ENCODE measurements at places on chromosomes 2 and 18. TPM values are rescaled to one million over a fixed set of nuclear protein-coding genes. Genes with fewer than 3 reads are reported as not detected.

DNA sequence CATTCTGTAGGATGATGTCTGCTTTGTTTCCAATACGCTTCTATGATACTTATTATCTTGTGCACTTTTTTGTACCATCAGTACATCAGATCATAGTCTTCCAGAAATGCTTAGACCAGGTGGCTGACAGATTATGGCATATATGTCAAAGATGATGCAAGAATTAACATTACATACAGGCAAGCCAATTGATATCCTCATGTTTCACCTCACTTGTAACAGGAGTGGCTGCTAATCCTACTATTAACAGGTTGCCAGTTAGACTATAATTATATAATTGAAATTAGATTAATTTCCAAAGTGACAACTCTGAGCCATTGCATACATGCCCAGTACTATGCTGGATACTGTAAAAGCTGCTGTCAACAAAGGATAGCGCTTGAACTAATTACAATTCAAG lies 77.2 kb downstream of the TLK1 start:
- peaks cover 4% of the 10 kb centered on the region for H3K4me1 ChIP-seq
- no peaks in the 10 kb centered on the region for H3K27me3 ChIP-seq
- DNase-seq = no peak
- H3K36me3 ChIP-seq = peaks cover 16% of the 10 kb centered on the region
- H3K27ac ChIP-seq = no peak overlapping the region
- H3K4me3 ChIP-seq = no peak overlapping the region

DNA sequence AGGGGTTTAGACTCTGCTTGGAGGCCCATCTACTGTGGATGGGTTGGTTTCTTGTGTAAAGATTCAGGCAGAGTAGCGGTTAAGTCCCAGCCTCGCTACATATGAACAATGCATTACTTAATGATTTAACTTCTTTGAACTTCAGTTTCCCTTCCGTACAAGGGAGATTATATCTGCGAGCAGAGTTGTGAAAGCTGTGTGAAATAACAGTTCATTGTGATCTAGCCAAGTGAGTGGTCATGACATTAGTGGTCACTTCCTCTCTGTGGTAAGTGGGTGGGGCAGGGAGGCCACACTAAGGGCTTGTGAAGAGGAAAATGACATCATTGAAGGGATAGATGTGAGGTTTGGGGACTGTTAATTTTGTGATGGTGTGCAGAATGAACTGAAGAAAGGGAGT lies 14.1 kb upstream of the MEX3C start:
- H3K4me3 ChIP-seq = no peak overlapping the region
- DNase-seq = no peak
- no peaks in the 10 kb centered on the region for H3K36me3 ChIP-seq
- H3K27ac ChIP-seq = no peak overlapping the region

DNA sequence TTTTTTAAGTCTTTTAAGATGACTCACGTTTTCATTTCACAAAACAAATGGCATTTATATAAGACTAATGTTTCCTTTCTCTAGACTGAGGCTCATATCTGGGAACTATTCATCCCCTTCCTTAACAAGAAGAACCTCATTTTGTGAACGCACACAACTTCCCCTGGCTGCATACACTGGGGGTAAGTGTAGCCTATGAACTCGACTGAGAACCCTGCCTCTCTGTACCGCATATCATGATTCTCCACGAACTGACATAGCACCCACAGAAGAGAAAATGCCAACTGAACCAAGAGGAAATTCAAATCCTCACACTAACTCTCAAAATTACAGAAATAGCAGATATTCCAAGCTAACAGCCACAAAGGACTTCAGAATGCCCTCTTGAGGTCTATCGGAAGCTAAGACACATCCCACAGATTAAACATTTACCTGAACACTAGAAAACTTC lies 236.7 kb downstream of the TCF4 start:
- no peaks in the 10 kb centered on the region for H3K27me3 ChIP-seq
- H3K36me3 ChIP-seq = peaks cover 14% of the 10 kb centered on the region
- DNase-seq = no peak
- H3K27ac ChIP-seq = peak overlapping the region; percentile 91
- H3K4me1 ChIP-seq = peaks cover 55% of the 10 kb centered on the region
- H3K4me3 ChIP-seq = no peak overlapping the region

GRCh38 chr2:105329197-105329554 lies 359 bp downstream of the TGFBRAP1 start:
- no peaks in the 10 kb centered on the region for H3K27me3 ChIP-seq
- H3K36me3 ChIP-seq = no peaks in the 10 kb centered on the region
- H3K4me3 ChIP-seq = peak overlapping the region; percentile 65
- H3K4me1 ChIP-seq = no peaks in the 10 kb centered on the region

DNA sequence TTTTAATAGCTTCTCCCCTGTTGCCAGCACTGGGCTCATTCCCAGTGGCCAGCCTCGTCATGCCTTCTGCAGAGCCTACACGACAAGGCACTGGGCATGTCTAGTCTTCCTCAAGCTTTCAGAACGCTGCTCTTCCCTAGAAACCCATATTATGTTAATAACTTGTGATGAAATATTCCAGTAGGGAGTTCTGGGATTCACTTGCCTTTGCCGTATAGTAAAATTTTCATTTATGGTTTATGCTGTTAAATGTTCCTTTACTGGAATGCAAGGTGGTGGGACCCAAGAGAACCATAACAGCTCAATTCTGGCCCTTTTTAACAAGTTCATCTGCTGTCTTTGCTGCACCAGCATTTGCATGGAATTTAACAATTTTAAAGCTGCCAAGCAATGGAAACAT lies 45.5 kb upstream of the SLC14A1 start:
- no peak for DNase-seq
- no peak overlapping the region for H3K4me3 ChIP-seq
- no peaks in the 10 kb centered on the region for H3K27me3 ChIP-seq
- H3K4me1 ChIP-seq = peaks cover 4% of the 10 kb centered on the region
- H3K36me3 ChIP-seq = no peaks in the 10 kb centered on the region

DNA sequence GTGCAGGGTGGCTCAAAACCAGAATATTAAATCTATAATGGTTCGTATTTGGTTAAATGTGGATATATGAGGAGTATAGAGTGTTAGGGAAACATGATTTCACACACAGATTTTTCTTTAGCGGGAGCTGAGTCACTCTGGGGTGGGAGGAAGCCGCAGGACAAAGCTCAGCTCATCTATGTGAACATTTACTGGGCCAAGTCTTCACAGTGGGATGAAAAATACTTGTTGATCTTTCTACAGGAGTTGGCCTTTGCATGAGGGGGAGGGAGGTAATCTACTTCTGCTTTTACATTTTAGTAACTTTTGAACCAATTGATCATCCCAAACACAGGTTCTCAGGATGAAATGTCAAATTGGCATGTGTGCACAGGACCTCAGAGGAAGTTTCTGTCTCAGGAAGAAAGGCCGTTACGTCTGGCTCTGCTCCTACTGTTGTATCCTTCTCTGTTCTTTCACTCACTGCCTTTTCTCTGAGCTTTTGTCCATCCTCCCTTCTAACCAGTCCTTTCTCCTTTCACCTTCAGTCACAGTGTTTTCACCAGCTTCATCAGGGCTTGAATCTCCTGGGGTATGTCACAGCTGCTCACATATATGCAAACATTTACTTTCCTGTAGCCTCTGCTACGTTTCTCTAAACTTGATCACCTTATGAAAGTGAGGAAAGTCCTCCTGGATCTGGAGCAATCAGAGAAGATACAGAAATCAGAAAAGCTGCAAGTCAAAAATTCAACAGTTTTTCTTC lies 943.3 kb upstream of the FANCL start:
- no peaks in the 10 kb centered on the region for H3K36me3 ChIP-seq
- no peak for DNase-seq
- H3K27me3 ChIP-seq = no peaks in the 10 kb centered on the region
- no peak overlapping the region for H3K4me3 ChIP-seq
- H3K27ac ChIP-seq = no peak overlapping the region

DNA sequence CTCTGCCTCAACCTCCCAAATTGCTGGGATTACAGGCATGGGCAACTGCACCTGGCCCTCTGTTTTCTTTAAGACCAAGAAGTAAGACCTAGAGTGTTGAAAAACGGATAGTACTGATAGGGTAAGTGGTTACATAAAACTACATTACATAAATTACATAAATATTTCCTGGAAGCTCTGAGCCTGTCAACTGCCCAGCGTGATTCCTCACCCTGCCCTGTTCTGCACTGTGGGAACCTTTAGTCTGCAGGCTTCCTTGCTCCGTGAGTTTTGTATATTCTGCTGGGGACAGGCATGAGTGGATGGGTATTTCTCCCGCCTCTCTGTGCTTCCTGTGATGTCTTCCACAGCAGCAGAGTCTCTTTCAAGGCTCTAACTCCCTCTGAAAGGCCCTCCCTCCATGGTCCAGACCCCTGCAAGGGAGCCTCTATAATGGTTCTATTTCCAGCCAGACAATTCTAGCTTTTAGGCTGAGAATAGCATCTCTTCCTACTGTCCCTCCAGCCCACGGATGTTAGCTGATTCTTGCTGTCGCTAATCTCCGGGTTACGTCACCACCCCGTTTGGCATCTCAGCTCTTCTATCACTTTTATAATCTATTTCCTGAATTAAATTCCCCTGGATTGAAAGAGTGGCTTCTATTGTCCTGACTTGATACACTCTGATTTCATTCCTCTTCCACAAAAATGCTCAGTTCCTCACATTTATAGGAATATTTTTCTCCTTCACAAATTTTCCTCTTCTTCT lies 49.5 kb upstream of the PLEKHM3 start:
- no peak for DNase-seq
- H3K4me1 ChIP-seq = no peaks in the 10 kb centered on the region
- no peaks in the 10 kb centered on the region for H3K36me3 ChIP-seq

- no peaks in the 10 kb centered on the region for H3K36me3 ChIP-seq
- H3K27me3 ChIP-seq = no peaks in the 10 kb centered on the region
- H3K27ac ChIP-seq = no peak overlapping the region
- no peak overlapping the region for H3K4me3 ChIP-seq
- DNase-seq = no peak
These were observed 287.5 kb upstream of the CRIM1 start for GRCh38 chr2:36068086-36068485.

DNA sequence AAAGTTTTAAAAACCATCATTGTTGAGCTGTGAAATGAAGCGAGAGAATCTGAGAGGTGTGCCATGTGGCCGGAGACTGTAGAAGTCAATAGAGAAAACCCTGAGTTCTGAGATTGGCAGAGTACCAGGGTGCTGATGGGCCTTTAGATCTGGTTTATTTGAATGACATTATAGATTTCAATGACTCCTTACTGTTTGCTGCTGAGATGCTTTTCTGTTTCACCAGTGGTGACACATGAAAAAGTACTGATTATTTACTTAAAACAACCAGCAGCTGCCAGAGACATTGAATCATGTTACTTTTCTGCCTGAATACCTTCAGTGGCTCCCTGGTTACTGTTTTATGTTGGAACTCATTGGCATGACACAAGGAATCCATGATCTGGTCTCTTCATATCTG lies 602.7 kb upstream of the ZNF804A start:
- no peak overlapping the region for H3K4me3 ChIP-seq
- no peaks in the 10 kb centered on the region for H3K4me1 ChIP-seq
- no peaks in the 10 kb centered on the region for H3K27me3 ChIP-seq
- no peak overlapping the region for H3K27ac ChIP-seq
- no peaks in the 10 kb centered on the region for H3K36me3 ChIP-seq
- DNase-seq = no peak

DNA sequence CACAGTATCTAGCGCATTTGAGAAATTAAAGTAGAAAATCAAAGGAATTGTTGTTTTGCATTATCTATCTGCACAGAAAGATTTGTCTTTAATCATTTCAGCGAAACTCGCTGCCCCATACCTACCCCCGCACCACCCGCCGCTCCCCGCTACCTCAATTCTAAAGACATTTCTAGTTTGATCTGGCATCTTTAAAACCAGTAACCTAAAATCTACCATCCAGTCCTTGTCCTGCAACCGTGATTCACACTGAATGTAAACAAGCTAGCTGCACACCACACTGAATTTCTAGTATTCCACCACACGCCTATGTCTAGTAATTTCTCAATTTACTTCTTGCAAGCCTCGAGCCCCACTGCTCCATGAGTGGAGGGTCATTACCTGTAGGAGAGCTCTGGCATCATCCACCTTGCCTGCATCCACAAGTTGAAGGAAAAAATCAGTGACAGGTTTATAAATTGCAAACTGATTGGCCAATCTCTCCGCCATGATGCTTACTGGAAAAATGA lies 60.1 kb downstream of the ABCG8 start:
- no peaks in the 10 kb centered on the region for H3K27me3 ChIP-seq
- no peaks in the 10 kb centered on the region for H3K4me1 ChIP-seq
- no peak for DNase-seq
- no peak overlapping the region for H3K27ac ChIP-seq
- H3K4me3 ChIP-seq = no peak overlapping the region

DNA sequence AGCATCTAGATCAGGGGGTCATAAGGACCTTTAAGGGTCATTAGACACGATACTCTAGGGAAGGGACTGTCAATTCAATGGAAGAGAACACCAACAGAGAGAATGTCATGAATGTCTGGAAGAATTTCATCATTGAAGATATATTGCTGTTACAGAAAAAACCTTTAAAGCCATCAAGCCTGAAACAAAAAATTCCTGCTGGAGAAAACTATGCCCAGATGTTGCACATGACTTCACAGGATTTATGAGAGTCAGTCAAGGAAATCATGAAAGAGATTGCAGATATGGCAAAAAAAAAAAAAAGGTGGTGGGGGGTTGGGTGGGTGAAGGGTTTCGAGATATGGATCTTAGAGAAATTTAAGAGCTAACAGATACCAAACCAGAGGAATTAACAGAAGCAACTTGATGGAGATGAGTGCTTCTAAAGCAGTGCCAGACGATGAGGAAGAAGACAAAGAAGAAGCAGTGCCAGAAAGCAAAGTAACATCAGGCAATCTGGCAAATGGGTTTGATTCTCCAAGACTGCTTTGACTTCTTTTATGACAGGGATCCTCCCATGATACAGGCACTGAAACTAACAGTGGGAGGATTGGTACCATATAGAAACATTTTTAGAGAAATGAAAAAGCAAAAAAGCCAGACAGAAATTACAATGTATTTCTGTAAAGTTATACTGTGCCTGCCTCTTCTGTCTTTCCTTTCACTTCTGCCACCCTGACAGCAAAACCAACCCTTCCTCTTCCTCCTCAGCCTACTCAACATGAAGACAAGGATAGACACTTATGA lies 28.5 kb downstream of the MAP4K3 start:
- H3K27ac ChIP-seq = no peak overlapping the region
- DNase-seq = no peak
- no peak overlapping the region for H3K4me3 ChIP-seq
- H3K27me3 ChIP-seq = no peaks in the 10 kb centered on the region
- H3K4me1 ChIP-seq = peaks cover 47% of the 10 kb centered on the region
- H3K36me3 ChIP-seq = no peaks in the 10 kb centered on the region

PGAP1 gene
- 3.8 TPM for polyA plus RNA-seq

ACVR1C gene
- 0.03 TPM for polyA plus RNA-seq

NYAP2 gene
- polyA plus RNA-seq = not detected

ATL2 gene
- 55.8 TPM for polyA plus RNA-seq

KLHL41 gene
- 0.26 TPM for polyA plus RNA-seq

Measured in SK-N-SH (cell line).